Upper lobe of left lung (tissue), 6 donors: ENCODE measurements at places on chromosomes 11 and 22.

DNA sequence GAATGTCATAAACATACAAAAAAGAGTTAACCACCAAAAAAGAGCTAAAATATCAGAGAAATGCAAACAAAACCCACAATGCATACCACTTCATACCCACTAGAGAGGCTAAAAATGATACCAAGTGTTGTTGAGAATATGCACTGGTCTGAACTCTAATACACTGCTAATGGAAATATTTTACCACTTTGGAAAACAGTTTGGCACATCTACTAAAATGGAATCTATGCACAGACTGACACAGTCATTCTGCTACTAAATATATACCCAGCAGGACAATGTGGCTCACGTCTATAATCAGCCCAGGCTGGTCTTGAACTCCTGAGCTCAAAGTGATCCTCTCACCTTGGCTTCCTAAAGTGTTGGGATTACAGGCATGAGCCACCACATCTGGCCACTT, 18.0 kb downstream of the MAPK1 start:
- DNase-seq, result no peak

DNA sequence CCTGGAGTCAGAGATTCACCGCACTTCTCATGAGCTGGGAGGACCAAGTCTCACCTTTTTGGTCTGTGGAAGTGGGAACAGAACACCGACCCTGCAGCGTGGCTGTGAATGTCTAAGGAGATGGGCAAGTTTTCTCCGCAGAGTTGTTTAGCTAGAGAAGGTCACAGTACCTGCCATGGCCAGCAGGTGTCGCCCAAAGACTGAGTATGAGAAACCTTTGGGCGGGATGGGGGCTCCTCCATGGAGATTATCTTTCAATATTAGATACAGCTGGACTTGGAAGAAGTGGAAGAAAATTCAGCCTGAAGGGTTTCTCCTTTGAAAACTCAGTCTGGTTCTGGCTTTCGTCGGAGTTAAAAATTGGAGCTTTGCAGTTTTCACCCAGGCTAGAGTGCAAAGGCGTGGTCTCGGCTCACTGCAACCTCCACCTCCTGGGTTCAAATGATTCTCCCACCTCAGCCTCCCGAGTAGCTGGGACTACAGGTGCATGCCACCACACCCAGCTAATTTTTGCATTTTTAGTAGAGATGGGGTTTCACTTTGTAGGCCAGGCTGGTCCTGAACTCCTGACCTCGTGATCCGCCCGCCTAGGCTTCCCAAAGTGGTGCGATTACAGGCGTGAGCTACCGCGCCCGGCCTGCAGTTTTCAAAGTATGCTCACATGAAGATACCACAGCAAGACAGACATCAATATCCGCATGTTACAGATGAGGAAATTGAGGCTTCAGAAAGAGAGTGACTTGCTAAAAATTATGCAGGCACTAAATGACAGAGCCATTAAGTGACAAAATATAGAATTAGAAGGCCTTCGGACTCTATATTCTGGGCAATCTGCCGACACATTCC, 10.7 kb upstream of the DSCAML1 start:
- no peak for DNase-seq

DNA sequence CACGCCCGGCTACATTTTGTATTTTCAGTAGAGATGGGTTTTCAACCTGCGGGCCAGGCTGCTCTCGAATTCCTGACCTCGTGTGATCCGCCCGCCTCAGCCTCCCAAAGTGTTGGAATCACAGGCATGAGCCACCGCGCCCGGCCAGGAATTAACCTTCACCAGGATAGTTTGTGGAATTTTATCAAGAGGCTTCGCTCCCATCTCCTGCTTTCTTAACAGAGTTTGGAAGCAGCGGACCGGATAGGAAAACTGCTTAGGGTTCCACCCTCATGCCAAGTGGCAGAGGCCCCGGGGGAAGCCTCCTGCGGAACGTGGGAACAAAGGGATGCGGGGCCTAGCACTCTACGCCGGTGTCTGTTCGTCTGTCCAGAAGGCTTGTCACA, 229.9 kb downstream of the ST3GAL4 start:
- no peak for DNase-seq

GRCh38 chr11:64032050-64032449, 3.7 kb upstream of the FLRT1 start:
- no peak for DNase-seq

- DNase-seq, result peak; percentile 94
Observed at GRCh38 chr11:2700415-2701211, 819 bp upstream of the KCNQ1OT1 start.

GRCh38 chr11:80638296-80638695, 1197.5 kb upstream of the TENM4 start:
- no peak for DNase-seq

DNA sequence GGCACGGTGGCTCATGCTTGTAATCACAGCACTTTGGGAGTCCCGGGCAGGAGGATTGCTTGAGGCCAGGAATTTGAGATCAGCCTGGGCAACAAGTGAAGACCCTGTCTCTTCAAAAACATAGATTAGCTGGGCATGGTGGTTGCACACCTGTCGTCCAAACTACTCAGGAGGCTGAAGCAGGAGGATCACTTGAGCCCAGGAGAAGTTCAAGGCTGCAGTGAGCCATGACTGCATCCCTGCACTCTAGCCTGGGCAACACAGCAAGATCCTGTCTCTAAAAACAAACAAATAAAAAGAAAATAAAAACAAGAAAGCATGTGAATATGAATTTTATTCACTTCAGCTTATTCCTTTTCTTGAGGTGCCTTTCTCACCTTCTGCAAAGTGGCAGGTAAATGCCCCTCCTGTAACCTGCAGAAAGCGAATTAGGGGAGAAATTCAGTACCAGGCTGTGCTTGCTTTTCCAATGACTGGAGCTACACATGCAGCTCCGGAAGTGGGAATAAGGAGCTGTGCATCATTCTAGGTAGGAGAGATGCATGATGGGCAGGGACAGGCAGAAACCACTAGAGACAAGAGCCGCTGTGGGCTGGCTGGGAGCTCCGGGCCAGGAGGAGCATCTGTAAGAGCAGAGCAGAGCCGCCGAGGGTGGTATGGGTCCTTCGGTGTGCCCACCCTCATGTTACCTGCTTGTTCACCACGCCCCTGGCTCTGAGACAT, 14.7 kb upstream of the KCTD17 start:
- no peak for DNase-seq

DNA sequence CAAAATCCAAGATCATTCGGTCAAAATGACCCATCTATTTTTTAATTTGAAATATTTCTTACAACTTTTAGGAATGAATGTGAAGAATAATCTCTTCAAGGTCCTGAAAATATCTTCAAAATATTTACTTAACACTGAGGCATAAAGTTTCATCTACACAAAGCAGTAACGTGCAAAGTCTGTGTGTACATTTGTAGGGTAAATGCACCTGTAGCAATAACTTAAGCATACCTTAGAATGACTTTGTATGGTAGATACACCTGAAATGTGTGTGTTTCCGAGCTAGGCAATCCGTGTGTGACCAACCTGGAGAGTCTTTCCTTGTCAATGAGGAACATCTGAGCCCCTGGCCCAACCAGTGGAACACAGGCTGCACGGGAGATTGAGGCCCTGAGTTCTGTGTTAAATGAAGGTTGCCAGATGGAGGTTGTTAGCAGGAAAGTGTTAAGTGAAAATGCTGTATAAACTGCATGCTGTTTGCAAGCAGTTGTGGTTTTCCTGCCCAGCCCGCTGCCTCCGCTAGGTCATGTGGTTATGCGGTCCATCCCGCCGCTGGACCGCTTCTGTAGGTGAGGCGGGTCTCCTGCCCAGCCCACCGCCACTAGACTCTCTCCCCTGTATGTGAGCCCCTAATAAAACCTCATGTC, 7.6 kb upstream of the CTR9 start:
- DNase-seq, result peak; percentile 19

DNA sequence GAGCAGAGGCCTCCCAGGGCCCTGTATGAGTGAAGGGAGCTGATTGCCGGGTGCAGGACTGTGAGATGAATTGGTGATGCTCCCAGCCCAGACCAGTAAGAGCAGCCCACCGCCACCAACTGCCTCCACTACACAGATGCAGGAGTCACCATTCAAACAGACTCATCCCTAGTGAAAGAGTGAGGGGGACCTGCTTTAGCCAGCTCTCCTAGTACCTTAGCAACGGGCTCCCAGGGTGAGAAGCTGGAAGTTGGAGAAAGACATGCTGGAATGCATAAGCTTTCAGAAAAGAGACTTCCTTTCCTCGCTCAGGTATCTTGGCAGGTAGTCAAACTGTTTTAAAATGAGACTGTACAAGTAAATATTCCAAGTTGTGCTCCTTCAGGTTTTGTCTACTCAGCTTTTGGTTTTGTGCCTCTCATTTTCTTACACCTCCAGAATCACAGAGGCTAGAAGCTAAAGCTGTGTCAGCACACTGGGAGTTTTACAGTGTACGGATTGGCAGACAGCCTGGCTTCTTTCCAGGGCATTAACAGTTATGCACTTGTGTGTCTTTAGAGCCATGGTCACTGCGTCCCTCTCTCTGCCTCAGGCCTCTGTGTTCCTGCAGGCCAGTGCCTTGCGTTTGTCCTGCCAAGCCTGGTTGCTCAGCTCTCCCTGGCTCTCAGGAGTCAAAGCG, 146.2 kb downstream of the ATXN10 start:
- DNase-seq, result no peak

DNA sequence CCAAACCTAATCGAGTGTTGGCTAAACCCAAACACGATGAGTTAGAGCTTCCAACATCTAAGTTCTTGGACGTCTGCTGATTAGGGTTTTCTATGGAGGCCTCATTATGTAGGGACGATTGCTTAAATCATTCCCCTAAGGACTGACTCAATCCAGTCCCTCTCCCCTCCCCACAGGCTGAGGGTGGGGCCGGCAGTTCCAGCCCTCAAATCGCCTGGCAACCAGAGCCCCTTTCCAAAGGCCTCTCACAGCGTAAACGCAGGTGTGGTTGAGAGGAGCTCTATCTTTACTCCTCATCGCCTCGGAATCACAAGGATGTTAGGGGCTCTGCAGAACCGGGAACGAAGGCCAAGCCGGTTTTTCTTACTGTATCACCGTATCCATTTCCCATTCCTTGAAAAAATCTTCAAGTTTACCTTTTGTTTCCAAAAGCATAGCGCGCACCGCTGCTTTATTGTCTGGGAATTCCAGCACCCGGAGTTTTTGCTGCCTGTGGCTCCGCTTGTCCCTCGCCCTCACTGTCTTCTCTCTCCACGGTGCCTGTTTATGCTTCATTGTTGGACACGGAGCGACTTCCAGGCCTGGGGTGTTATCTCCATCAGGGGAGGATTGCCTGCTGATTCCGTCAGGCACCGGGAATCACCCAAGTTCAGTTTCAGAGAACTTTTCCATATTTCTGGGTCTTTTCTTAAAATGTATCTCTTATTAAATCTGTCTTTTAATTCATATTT, 13.8 kb upstream of the IFITM3 start:
- DNase-seq, result no peak

DNA sequence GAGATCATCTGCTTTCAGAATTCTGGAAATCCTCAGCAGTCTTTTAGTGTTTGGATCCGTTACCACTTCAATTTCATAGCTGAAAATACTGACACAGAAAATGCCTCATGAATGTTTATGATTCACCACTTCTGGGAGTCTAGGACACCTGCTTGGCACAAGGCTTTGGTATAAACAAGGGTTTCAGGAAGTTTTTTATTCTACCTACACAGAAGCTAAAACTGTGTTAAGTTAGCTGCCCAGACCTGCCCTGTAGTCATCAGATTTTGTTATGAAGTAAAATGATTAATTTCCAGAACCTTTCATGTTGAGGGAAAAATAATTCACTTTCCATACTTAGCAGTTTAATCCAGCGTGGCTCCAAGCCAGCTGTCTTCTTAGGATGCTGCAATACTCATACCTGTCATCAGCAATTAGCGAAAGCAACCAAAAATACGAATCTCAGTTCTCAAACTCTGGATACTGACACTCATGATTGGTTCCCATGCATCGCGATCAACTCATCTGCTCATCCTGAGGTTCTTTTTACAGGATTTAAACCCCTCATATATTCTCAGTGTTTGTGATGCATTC, 458.5 kb upstream of the CCDC90B start:
- DNase-seq, result no peak
